Urothelium cell line (cell line): ENCODE measurements at places on chromosomes 6 and 20.

- DNase-seq = no peak
Observed at GRCh38 chr6:76004202-76004601, 68.3 kb downstream of the IMPG1 start.

- DNase-seq = no peak
Observed at GRCh38 chr6:166433096-166433495, 50.4 kb upstream of the MPC1 start.

GRCh38 chr6:15044146-15044882 is 201.6 kb upstream of the JARID2 start:
- no peak for DNase-seq

GRCh38 chr6:163356324-163356723 is 58.2 kb upstream of the QKI start:
- peak; percentile 61 for DNase-seq

GRCh38 chr6:157054531-157054979 is 268.8 kb downstream of the TMEM242 start:
- DNase-seq = no peak

- DNase-seq = peak; percentile 81
Observed at GRCh38 chr20:47453167-47453782, 48.4 kb upstream of the NCOA3 start.

DNA sequence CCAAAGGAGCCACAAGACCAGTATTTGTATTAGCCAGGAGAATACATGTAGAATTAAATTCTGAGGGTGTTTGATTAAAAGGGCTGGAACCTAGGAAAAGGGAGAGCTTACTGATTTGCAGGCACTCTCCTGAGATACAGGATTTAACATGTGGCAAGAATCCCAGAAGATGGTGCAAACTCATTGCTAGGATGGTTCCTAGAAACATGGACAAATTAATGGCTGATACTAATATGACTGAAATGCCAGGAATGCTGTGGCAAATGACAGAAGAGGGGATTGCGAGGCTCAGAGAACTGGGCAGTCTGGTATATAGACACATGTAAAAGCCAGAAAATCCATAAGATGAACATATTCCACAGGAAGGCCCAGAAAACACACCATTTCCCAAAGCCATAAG is 118.1 kb downstream of the RWDD2A start:
- no peak for DNase-seq

- no peak for DNase-seq
Observed at GRCh38 chr20:57179265-57179664, 87.2 kb downstream of the BMP7 start.

- no peak for DNase-seq
Observed at GRCh38 chr20:24962510-24962909, 13.4 kb downstream of the CST7 start.

DNA sequence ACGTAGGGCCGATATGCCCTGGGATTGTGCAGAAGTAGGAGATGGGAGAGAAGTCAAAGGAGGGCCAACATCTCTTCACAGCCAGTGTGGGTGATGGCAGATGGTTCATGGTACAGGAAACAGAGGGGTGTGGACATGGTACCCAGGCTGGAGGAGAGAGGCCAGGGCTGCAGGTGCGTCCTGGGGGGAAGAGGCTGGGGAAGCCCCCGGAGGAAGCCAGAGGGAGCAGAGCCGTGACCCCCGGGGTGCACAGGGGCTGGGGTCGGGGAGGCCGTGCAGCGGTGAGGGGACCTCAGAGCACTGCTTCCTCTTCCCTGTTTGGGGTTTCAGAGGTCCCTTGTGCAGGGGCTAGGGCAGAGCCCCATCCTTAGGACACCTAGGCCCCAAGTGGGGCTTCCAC is 11.2 kb upstream of the ZBTB46 start:
- DNase-seq = no peak

DNA sequence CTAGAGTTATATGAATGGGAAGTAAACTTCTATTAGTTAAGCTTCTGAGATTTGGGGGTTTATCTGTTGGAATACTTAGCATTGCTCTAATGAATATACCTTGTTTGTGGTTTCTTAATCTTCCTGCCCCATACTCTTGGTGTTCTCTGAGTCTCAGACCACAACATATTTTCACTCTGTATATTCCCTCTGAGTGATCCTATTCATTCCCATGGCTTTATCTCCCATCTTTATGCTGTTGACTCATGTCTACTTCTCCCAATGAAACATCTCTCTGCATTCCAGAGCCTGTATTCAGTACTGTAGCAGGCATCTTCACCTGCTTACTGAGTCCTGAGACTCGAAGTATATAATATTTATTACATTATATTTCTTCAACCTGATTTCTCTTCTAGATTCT is 283.7 kb upstream of the MAP3K7 start:
- peak; percentile 16 for DNase-seq

- no peak for DNase-seq
Observed at GRCh38 chr6:113381959-113382358, 475.2 kb upstream of the MARCKS start.

DNA sequence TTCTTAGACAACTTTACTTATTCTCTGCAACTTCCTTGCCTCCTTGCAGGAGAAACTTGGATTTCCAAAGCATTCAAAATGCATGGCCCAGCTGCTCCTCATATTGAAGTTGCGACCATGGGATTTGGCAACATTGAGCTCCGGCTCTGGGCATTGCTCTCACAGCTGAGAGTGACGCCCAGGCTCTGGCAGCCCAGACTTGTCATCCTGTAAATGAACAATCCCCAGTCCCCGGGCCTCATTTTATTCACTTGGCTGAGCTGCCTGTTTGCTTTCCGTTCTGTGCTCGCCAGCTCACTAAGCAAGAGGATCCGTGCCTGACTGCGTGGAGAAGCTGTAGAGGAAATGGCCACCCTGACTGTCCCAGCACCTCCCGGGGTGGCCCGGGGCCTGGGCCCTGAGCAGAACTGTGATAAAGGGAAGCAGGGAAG is 119.5 kb upstream of the CD93 start:
- DNase-seq = no peak

DNA sequence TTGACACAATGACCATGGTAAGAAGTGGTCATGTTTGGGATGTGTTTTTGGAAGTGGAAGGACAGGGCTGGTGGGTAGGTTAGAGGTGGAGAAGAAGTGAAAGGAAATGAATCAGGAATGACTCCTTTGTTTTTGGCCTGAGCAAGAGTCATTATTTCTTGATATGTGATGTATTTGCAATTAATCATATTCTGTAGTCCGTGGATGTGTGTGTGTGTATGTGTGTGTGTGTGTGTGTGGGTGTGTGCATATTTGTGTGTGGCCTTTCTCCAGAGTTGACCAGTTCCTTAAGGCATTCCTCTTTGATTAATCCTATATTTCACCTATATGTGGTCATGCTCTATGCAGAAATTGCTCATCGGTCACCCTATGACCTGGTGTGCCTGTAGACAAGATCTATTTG is 130.7 kb downstream of the UTRN start:
- no peak for DNase-seq

DNA sequence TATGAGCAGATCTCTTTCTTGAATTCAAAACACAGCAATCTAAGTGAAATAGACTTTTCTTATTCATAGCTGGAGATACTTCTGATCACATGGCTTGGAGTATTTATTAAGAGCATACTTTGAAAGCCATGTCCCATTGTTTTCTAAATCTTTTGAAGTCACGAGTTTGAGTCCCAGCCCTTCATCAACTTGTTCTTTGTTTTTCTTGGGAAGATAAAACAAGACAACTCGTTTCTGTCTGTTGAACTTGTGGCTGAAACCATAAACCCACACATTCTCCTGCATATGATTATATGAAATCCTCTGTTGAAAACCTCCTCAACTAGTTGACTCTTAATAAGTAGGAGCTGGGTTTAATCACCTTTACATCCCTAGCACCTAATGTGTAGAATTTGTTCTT is 3.3 kb downstream of the RNF144B start:
- DNase-seq = no peak

DNA sequence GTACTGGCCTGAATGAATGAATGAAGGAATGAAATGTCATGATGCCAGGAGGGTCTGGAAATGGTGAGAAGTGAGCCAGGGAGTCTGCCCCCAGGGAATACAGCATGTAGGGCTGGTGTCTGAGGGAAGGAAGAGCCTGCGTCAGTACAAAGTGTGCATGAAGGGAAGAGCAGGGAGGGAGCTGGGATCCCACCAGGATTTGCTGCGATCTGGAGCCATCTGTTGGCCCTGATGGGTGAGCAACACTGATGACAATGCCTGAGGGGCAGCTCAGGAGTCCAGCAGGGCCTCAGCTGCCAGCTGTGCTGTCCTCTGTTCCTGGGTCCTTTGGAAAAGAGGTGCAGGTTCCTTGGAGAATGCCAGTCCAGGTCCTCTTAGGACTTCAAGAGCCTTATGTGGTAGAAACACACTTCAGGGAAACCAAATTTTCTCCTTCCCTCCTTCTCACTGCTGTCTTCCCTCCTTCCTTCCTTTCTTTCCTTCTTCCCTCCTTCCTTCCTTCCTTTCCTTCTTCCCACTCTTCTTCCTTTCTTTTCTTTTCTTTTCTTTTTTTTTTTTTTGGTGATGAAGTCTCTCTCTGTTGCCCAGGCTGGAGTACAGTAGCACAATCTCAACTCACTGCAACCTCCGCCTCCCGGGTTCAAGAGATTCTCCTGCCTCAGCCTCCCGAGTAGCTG is 11.5 kb downstream of the BPI start:
- no peak for DNase-seq

- DNase-seq = no peak
Observed at GRCh38 chr20:59117526-59117925, 46.1 kb upstream of the ZNF831 start.
